CD4-positive, alpha-beta T cell treated with Interleukin-6 for 4 hours (primary cell): ENCODE measurements at places on chromosomes 7 and 10.

- DNase-seq: no peak
Measured at GRCh38 chr7:157077986-157078644, 60.6 kb upstream of the UBE3C start.

DNA sequence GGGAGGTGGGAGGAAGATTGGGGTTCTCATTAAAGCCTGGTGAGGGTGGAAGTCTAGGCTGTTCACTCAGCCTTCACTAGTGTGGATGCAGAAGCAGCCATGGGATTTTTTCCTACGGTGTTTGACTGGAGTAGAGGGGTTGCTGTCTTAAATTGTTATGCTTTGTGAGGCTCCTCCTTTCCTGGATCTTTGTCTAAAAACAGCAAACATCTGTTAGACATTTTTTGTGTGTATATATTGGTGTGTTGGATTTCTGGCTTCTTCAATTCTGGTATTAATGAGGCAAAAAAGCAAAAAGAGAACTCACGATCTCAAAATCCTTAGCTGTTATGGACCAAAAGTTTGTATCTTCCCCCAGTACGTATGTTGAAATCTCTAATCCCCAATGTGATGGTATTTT is 28.2 kb downstream of the MEOX2 start:
- DNase-seq: no peak

DNA sequence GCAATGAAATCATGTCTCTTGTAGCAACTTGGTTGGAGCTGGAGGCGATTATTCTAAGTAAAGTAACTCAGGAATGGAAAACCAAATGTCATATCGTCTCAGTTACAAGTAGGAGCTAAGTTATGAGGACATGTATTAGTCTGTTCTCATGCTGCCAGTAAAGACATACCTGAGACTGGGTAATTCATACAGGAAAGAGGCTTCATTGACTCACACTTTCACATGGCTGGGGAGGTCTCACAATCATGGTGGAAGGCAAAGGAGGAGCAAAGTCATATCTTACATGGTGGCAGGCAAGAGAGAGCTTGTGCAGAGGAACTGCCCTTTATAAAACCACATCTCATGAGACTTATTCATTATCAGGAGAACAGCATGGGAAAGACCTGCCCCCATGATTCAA is 370.1 kb upstream of the PRKCQ start:
- DNase-seq: no peak

- DNase-seq: no peak
Measured at GRCh38 chr10:130489891-130490290, 353.7 kb downstream of the GLRX3 start.

GRCh38 chr10:6005856-6006395 is 28.6 kb upstream of the IL15RA start:
- DNase-seq: no peak

- no peak for DNase-seq
Measured at GRCh38 chr7:102890292-102890970, 22.4 kb upstream of the LRRC17 start.

GRCh38 chr10:89954061-89954460 is 252.7 kb downstream of the KIF20B start:
- DNase-seq: no peak

- no peak for DNase-seq
Measured at GRCh38 chr7:26127411-26127810, 24.6 kb upstream of the NFE2L3 start.
